ENCODE measurements at places on chromosomes 4 and X.
A peak's percentile ranks its signal among the peaks of the same experiment; 100 is the strongest.

- no peak for DNase-seq
Measured at GRCh38 chr4:102627831-102628523, 126.8 kb downstream of the NFKB1 start.

GRCh38 chr4:95732061-95732460 lies 107.8 kb upstream of the PDHA2 start:
- no peak for DNase-seq

- DNase-seq = no peak
Measured at GRCh38 chr4:48042979-48043461, 26.4 kb downstream of the NIPAL1 start.

- DNase-seq = no peak
Measured at GRCh38 chrX:20767346-20767745, 500.6 kb upstream of the RPS6KA3 start.

- no peak for DNase-seq
Measured at GRCh38 chrX:109720947-109721346, 12.1 kb downstream of the ACSL4 start.

GRCh38 chrX:23729214-23729613 lies 13.9 kb downstream of the ACOT9 start:
- no peak for DNase-seq

DNA sequence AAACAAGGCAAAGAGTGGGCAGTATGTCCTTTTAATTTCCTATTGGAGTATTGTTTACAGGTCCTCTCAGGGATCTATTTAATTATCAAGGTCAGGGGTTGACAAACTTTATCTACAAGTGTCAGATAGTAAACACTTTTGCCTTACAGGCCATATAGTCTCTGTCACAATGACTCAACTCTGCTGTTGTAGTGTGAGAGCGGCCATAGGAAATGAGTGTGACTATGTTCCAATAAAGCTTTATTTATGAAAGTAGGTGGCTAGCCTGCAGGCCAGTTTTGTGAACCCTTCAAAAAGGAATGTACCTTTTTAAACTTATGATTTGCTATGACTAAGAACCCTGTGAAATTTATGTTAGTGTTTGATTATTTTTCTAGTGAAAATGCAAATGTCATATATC lies 156.1 kb downstream of the GPAT3 start:
- DNase-seq = no peak

GRCh38 chr4:39134683-39135306 lies 47.5 kb upstream of the WDR19 start:
- no peak for DNase-seq

GRCh38 chr4:185394568-185395237 lies 1.0 kb downstream of the LRP2BP start:
- DNase-seq = no peak

DNA sequence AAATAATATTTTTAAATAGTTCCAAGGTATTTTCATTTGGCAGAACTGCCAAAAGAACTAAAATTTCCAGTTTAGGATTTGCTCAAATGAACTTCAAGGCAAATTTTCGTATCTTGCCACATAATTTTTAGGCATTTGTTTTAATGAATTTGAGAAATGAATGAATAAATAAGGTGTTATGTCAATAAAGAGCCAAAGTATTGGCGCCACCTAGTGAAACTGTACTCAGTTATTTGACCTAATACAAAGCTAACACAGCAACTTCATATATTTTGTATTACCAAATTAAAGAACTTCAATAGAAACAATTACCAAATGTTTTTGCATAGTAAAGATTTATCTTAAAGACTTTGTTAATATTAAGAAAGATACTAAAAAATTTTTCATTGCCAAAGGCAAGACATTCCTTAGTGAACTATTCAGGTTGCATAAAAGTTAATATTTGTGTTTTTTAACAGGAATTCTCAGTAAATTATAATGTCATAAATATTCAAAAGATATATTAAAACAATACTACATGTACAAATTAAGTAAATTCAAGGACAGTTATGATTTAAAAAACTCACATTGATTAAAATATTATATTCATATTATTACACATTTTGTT lies 50.3 kb downstream of the STPG2 start:
- no peak for DNase-seq

DNA sequence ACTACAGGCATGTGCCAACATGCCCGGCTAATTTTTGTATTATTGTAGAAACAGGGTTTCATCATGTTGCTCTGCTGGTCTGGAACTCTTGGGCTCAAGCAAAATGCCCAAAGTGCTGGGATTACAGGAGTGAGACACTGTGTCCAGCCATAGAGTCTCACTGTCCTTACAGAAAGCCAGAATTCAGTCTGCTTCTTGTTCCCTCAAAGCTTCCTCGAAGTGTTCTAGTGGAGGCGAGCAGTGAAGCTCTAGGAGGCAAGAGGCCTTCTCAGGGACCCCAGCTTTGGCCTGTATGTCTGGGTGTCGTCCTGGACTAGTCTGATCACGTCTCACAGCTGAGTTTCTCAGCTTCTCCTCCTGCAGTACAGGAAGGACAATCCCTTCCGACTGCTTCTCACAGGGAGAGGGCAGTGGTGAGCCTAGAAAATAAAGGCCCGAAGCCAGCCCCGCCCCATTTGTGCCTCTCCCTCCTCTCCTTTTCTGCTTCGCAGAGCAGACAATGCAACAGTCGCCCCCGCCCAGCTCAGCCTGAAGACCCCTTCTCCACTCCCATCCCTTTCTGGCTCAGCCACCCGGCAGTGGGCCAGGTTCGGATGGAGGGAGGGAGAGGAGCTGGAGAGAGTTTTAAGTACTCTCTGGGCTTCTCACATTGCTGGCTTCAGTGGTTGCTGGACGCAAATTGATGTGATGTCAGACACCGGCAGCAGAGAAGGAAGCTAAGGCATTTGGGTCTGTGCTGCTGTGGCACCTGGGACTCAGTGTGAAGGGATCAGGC lies 11.1 kb upstream of the FAM3A start:
- DNase-seq = peak; percentile 11

DNA sequence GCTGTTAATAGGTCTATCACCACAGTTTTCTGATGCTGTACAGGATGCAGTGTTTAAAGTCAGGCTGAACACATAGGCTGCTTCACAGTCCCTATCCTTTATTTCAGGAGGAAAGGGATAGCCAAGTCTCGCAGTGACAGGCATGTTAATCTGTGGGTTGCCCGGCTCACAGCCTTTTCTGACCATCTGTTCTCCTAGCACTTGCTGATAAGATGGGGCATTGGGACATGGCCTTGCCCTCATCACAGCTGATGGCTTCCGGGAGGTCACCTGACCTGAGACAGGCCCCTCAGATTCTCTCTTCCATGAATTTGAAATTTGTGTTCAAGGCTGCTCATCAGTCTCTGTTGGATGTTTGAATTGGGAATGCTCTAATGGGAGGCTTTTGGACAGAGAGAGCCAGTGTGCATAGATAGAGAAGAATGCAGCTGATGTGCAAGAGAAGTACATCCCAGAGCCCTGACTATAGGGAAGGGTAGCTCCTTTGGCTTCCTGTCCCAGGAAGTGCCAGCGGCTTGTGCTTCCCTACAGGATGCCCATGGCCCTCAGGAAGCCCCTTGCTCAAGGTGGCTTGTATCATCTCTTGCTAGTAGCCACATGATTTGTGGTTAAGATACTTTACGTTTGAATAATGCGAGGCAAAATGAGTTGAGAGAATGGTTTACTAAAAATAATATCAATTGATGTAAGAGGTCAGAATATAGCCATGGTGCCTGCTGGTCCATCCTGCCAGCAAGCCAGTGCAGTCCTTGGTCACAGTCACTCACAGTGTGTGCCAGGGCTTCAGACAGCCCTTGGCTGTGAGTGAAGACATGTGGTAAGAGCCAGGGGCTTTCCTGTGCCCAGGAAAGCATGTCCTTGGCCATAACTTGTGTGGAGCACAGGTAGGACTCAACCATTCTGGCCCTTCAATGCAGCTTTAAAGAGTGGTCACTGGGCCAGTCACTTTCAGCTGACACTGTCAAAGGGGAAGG lies 88.6 kb downstream of the TSPAN7 start:
- no peak for DNase-seq

DNA sequence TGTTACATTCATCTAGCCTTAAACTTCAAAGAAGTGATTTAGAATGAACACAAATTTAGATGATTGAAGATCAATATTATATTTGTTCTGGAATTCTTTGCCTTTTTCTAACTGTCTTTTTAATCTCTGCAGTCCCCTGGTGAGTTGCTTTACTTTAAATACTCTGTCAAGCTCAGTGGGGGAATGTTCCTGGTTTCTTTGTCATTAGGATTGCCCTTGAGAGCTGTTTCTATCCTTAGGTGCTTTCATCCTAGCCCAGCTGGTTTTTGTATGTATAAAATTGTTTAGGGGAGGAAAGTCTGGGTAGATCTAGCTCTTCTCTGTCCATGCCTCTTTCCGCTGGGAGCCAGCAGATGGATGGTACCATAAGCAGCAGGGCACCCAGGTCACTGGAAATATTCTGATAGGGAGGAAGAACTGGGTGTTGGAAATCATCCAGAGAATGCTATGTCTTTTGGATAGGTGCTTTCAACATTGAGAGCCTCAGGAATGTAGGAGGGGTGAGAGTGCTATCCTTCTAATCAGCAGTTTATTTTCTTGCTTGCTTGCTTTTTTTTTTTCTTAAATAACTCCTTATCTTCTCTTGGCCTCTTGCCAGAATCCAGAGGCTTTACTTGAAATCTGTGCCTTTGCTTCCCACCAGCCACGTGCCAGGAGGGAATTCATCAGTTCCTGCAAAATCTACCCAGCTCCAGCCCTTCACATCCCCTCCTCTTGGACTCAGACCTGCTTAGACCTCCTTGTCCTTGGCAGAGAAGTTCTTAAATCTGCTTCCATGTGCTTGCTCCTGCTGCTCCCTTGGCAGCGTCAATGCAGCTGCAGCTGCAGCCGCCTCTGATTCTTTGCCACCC lies 215.3 kb upstream of the ANXA3 start:
- no peak for DNase-seq

DNA sequence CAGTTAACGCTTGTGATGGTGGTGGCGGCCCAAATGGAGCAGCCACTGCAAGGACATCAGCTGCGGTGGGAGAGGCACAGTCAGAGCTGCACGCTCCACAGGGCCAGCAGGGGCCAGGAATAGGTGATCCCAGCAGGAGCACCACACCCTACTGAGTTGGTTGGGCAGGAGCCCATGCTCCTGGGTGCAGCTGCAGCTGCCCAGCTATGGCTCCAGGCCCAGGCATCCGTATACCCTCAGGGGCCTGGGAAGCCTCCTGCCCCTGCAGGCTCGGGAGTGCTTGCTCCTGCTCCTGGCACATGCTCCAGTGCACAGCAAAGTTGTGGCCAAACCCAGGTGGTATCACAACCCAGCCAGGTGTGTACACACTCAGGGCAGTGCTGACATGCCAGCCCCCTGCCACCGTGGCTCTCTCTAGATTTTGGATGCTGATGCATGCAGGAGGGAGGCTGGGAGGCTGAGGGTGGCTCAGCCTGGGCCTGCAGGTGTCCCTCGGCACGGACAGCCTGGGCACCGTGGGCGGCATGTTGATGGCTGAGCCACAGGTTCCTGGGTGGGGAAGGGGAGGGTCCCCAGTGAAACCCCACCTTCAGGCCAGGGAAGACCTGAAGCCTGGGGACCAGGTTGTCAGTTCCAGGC lies 150.2 kb downstream of the CXXC4 start:
- DNase-seq = no peak

- DNase-seq = no peak
Measured at GRCh38 chrX:141701072-141701471, 2.5 kb upstream of the SPANXD start.

GRCh38 chrX:50671661-50672060 lies 142.3 kb downstream of the SHROOM4 start:
- no peak for DNase-seq

- no peak for DNase-seq
Measured at GRCh38 chr4:159400558-159401225, 297.8 kb downstream of the RAPGEF2 start.

DNA sequence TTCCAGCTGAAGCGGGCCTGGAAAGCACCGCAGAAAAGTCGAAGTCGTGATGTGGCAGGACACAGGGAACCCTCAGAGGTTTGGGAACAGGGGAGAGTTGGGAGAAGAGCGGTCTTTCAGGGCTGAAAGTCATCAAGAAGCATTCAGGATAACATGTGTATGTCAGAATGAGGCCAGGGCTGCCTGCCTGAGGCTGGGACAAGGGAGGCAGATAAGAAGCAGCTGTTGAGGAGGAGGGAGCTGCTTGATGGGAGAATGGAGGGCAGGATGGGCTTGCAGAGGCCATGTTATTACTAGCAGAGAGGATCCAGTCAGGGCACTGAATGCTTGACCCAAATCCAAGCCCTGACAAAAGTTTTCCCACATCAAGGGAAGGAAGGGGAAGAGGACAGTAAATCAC lies 132.0 kb downstream of the ATG4A start:
- DNase-seq = no peak

- DNase-seq = no peak
Measured at GRCh38 chr4:41154010-41154813, 60.1 kb downstream of the APBB2 start.

DNA sequence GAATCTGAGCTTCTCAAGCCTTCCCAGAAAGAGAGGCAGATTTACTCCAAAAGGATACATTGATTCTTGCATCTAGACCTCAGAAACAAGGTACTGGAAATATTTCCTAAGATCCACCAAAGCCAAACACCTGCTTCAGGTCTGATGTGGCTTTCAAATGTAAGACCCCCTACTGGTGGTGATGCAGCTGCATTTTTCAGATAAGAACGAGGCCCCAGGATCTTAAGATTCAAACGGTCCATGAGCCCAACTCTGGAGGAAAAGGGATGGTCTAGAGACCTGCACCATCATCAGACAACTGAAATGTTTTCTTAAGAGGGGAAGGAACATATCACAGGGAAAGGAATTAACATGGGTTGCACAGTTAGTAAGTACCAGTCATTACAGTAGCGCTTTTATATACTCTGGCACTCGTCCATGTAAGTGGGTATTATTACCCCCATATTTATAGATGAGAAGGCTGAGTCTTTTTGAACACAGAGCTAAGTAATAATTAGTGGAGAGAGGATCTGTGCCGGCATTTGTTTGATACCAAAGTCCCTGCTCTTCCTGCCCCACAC lies 73.7 kb downstream of the LEF1 start:
- DNase-seq = no peak

DNA sequence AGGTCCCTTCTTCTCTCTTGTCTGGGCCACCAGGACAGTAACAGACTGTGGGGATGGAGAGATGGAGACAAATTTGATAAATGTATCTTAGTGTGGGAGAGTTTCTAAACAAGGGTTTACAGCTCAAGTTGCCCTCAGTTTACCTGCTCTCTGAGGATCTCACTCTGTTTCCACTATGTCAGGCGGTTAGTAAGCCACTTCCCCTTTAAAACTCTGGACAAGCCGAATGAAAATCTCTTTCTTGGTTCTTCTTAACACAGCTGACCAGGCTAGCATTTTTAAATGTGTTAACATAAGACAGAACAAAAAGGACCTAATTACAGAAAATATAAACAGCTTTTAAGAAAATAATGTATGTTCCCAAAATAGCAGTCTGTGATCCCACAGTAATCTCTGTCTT lies 2.9 kb upstream of the SCARB2 start:
- DNase-seq = no peak

- DNase-seq = no peak
Measured at GRCh38 chr4:169885893-169886292, 128.1 kb upstream of the HPF1 start.

DNA sequence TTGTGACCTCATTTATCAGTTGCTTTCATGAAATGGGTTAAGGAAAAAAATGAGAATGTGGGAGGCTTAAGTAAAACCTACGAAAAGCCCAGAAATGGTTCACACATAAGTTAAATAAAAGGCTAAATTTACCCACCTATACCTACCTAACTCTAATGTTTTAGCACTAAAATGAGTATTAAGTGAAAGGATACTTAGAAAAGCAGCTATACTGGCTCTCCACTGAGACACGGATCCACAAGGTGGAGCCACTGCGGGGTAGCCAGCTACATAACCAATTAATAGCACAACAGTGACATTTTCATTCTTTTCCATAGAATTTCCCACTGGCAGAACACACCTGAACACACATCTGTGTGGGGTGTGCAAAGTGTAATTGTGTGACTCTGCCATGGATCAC lies 101.9 kb downstream of the MAML3 start:
- no peak for DNase-seq
